ENCODE measurements at places on chromosomes 16 and 17.
A peak's percentile ranks its signal among the peaks of the same experiment; 100 is the strongest.

GRCh38 chr16:9992441-9992840, 189.8 kb downstream of the GRIN2A start:
- DNase-seq, result no peak

- DNase-seq, result no peak
These were observed 23.1 kb downstream of the ACLY start for GRCh38 chr17:41895617-41896016.

GRCh38 chr17:35099908-35100307, 19.8 kb downstream of the RAD51D start:
- no peak for DNase-seq

- no peak for DNase-seq
These were observed 132.9 kb upstream of the FOXF1 start for GRCh38 chr16:86377251-86378022.

DNA sequence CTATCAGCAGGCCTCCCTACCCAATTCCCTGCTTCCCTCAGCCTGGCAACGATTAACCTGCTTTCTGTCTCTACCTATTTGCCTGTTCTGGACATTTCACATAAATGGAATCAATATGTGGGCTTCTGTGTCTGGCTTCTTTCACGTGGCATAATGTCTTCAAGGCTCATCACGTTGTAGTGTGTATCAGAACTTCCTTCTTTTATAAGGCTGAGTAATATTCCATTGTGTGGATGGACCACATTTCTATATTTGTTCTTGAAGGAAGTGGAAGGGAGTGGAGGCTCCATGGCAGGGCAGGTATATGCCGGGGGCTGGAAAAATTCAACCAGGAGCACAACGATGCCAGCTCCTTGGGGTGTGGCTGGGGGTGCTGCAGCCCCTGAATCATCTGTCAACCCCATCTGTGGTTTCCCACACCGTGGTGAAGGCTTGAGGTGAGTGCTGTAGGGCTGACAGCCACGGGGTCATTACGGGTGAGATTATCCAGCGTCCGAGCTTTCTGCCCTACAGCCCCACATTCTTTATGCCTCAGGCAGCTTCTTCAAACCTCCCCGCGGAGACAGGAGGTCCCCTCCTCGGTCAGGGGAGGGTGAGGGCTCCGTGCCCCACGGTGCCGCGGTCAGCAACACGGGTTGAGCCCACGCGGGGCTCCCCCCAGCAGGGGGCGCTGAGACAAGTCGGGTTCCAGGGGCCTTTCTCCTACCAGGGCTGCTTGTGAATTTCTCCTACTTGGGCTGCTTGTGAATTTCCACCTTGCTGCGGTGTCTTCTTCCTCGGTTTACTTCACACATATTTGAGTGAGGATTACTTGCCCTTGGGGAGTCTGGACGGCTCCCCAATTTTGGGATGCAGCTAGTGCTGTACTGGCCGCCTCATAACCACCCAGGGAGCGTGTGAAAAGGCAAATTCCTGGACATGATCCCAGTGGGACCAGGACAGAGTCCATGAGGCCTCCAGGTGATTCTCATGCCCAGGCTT, 18.3 kb upstream of the WFIKKN2 start:
- DNase-seq, result no peak

DNA sequence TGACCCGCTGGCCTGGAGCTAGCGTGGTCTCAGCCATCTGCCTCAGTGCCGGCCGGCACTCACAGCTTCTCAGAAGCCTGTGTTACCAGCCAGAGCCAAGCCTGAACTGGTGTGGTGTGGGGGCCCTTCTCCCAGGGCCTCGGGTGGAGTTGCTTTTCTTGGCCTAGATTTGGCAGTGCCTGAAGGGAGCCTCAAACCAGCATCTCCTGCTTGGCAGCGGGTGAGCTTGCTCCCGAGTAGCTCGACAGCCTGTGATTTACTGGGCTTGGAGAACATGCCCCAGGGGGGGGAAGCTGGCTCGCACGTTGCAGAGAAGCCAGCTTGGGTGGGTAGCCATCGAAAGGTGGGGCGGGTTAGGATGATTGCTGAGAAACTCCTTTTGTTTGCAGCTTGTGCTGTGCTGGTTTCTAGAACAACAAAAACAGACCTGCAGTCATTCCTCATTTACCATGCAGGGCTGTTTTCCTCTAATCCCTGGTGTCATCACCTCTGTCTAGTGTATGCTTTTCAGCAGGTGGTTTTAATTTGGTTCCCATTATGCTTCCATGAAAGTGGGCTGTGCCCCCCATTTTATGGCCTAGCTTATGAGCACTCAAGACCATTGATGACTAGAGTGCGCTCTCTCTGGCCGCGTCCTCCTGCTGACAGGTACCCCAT, 42.2 kb downstream of the TBCD start:
- no peak for DNase-seq

DNA sequence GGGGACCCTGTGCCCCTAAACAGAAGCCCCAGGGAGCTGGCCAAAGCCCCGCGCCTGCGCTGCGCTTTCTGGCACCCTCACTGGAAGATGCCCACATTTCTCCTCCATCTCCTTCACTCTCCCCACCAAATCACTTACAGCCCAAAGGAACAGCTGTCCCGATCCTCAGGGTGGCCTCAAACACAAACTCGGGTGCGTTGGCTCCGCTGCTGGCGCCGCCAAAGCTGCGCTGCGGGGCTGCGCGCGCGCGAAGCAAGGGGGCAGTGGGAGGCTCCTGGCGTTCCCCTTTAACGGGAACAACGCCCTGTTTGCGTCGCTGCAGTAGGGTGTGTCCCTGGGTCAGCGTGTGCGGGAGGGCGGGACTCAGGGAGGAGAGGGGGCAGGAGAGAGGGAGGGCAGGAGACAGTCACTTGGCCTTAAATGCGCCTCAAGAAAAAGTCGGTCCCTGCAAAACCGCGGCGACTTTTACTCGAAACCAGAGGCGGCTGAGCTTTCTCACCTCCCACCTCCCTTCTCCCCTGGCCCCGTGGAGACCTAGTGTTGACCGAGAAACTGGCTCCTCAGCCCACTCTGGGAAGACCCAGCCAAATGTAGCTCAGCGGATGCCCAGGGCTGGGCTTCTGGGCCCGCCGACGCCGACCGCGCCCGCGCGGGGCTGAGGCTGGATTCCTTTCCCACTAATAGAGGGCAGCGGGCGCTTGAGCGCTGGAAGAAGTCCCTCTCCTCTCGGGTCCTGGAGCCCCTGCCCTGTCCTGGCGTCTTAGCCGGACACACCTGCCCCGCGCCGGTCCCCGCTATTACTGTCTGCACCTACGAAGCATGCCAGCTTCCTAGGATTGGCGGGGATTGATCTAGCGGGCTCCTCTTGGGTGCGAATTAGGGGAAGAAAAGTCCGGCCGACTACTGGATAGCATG, 2.6 kb downstream of the PMP22 start:
- peak; percentile 63 for DNase-seq

DNA sequence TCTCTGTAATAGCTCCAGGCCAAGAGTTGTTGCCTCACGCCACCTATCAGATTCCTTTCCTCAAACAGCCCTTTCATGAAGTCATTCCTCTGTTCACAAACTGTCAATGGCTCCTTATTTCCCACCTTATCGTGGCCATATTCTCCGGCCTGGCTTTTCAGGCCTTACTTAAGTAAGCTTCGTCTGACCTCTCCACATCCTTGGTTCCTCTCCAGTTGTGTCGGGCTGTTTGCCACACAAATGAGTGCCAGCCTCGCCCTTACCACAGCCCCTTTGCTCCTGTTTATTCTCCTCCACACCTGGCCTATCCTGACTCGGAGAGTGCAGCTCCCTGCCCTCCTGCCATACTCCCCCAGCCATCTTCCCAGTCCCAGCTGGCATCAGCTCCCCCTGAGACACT, 2.0 kb downstream of the TP53I13 start:
- DNase-seq, result no peak

DNA sequence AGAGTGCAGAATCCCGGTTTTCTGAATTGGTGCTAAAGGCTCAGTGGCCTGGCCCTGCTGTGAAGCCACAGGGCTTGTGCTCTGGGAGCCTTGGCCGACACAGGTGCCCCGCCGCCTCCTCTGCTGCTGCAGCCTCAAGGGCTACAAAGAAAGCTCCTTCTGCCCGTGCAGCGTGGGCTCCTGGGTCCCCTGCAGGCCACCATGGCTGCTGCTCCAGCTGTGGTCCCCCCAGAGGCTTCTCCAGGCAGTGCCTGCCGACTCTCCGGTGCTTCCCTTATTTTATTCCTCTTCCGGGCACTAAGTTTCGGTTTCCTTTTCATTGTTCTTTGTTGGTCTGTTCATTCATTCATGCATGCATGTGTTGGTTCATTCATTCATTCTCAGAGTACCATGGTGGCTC, 53.1 kb downstream of the CMIP start:
- no peak for DNase-seq

GRCh38 chr17:45784293-45784740, at the start of gene CRHR1:
TSS of gene CRHR1 (plus strand) at chr17:45784320. CDS start at chr17:45784545, 225 bp downstream.
- DNase-seq, result no peak

DNA sequence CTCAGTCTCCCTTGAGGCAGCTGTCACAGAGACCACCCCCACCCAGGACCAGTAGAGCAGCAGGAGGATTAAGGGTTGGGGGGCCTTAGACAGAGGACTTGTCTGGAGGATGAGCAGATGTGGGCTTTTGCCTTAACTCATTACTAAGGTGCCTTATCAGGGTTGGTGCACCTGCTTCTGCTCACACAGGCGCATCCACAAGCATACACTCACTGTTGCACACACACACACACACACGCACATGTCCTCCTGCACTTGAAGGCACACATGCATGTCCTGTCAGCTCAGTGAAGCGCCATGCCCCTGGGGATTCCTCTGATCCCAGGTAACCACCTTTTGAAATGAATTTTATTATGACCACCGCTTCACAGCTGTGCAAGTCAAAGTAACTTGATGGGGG, 1.2 kb downstream of the GFAP start:
- no peak for DNase-seq

DNA sequence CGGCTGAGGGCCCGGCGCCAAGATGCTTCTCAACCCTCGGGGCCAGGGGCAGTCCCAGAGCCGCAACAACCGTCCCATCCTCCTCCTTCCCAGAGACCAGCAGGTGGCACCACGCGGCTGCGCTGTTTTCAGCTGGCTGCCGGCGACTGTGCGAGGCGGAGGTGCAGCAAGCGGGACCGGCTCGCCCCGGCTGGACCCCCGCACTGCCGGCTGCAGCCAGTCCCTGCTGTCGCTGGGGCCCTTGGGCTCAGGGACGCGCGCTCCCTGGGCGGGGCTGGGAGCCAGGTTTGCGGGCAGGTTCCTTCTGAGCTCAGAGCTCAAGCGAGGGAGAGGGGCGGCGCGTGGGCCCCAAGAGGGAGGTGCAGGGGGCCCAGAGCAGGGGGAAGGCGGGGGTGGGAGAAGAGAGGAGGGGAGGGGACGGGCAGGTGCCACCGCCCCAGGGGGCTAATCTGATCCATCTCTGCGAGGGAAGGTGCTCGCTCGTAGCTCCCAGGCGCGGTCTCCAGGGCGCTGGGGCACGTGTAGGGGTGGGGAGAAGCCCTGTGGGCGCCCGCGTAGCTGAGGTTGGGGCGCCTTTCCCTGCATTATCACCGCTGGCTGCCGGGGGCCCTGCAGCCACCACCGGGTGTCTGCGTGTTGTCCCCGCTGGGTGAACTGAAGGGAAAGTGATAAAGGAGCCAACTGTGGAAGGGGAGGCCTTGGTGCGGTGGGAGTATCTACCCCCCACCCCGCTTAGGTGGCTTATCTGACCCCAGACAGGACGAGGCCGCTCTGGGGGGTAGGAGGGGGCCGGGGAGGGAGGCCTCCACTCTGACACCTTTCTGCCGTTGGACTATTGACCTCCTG, 24.2 kb downstream of the STAT5A start:
- peak; percentile 85 for DNase-seq

DNA sequence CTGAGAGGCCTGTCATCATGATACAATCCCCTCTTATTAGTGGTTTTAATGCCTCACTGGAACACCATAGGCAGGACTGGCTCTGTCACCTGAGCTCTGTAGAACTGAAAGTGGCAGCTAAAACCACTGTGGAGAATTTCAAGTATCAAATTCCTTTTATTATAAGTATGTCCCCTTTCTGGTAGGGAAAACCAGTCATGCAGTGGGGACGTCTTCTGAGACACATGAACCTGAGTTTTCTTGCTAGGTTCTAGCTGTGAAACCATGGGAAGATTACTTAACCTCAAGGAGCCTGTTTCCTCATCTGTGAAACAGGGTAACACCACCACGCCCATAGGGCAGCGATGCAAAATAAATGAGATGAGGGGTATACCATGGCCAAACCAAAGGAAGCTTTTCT, 4.7 kb downstream of the VAC14 start:
- no peak for DNase-seq

- no peak for DNase-seq
These were observed 209.7 kb downstream of the CCDC182 start for GRCh38 chr17:57535249-57535966.

DNA sequence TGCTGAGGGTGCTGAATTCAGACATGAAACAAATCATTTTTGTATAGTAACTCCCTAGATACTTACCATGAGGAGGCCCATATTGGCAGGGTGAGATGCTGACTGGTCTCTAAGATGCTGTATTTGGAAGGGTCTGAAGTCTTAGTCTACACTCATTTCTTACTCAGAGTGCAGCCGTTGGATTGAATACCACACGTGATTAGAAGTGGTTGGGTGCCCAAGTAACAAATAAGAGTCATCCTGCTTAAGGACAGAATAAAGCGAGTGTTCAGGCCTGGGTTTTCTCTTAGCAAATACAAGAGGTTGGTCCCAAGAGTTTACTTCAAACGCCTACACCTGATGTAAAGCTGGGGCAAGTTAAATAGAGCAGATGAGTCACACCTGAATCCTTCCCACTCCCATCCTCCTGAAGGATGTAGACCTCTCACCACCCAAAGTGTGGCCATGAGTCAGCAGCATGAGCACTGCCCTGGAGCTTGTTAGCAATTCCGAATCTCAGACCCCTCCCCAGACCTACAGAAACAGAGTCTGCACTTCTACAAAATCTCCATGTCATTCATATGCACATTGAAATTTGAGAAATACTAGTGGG, 284.6 kb upstream of the CDH5 start:
- no peak for DNase-seq

DNA sequence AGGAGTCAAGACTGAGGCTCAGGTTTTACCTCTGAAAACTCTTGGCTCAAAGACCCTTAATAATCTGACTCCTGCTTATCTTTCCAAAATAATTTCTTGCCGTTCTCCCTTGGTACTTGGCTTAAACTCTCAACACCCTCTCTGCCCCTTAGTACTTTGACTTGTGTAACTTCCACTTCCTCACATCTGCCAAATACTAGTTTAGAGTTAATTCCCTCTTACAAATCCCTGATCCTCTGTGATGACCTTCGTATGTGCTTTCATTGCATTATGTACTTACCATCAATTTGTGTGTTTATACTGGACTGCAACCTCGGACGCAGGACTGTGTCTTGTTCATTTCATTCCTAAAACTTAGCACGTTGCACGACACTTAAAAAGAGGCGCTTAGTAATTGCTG, 35.2 kb downstream of the ZNF207 start:
- no peak for DNase-seq

- DNase-seq, result no peak
These were observed 32.8 kb downstream of the GPT2 start for GRCh38 chr16:46916980-46917379.

GRCh38 chr17:67620636-67621035, 97.1 kb upstream of the NOL11 start:
- no peak for DNase-seq

DNA sequence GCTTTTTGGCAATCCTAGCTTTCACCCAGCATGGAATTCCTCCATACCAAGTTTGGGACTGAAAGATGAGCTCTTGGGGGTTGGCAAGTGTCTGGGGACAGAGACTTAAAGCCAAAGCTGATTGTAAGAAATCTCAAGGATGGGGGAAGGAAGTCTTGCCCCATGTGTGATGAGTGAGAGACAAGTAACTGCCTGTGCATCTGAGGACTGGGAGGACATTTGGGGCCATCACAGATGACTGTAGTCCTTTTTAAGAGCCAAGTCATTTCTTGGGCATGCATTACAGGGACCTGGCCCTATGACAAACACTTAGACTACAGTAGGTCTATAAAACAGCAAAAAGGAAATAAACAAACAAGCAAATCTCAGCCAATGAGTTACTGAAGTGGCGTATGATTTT, 36.3 kb upstream of the CCL2 start:
- no peak for DNase-seq

Data from endothelial cell of umbilical vein (primary cell).